ENCODE measurements at places on chromosomes 3 and 15.

DNA sequence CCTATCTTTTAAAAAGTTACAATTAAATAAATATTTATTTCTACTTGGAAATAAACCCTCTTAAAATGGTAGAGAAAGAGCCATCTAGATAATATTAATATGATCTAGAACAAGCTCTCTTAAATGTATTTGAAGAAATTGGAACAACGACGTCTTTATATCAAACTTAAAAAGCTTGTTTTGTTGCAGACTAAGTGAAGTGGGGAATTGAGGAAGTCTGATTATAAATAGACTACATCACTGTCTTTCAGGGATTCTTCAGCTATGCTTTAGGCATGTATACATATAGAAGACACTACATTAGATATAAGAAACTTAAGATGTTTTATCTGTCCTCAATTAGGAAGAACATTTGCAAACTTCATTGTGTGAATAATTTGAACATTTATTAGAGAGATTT lies 1.8 kb downstream of the BCHE start:
- no peak for DNase-seq

GRCh38 chr3:53287131-53287629 lies 31.4 kb upstream of the TKT start:
- DNase-seq: no peak

DNA sequence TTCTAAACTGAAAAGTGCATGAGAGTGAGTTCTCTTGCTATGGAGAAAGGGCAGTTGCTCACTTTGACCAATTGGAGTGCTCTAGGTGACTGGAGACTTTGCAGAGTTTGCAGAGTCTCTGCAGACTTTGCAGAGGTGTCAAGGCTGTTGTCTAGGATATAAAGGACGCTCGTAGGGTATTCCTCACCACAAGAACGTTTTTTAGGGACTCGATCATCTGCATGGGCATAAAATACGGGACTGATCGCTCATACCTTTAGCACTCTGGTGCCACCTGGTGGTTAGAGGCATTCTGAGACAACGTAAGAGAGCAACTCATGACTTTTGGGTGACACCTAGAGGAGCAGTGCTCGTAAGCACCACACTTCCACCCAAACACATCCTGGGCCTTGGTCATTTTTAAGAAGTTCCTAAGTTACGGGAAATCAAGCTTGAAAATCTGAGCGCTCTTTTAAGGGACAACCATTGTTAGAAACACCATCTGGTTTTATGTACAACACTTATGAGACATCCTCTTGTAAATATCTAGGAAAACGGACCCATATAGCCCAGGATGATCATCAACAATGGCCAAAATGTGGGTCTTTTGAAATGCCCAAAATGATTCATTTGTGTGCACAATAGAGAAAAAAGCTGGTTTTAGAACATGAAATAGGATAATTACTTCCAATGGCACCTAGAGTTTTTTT lies 51.6 kb upstream of the XCR1 start:
- DNase-seq: peak; percentile 99

GRCh38 chr3:40886660-40887425 lies 312.5 kb upstream of the CTNNB1 start:
- DNase-seq: no peak

DNA sequence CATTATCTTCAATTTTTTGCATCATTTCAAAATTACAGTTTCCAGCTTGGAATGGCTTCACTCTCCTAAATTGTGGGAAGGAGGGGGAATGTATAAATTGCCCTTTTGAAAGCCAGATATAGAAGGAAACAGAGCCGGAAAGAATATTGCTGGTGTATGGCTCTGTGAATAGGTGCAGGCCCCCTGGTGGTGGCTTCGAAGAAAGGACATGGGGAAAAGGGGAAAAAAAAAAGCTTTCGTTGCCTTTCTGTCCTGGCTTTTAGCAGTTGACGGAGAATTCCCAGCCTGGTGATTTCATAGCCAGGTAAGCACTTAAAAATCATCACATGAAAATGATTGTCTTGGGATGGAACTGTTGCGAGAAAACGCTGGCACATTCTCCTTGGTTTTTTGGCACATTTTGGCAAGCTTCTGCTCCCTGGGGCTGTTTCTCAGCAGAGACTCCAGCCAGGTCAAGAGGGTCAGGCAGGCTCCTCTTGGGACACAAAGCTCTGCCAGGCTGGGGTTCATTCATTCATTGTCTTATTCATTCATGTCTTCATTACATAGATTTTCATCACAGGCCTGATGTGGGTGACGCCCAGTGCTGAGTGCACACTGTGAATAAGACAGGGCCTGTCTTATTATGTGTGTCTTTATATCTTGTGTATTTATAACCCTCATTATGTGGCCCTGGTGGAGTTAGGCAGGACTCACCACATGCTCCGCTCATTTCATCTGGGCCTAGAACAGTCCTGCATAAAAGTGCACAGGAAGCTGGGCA lies 300.0 kb upstream of the TPM1 start:
- DNase-seq: no peak

GRCh38 chr3:107414325-107414964 lies 37.2 kb downstream of the CCDC54 start:
- no peak for DNase-seq

DNA sequence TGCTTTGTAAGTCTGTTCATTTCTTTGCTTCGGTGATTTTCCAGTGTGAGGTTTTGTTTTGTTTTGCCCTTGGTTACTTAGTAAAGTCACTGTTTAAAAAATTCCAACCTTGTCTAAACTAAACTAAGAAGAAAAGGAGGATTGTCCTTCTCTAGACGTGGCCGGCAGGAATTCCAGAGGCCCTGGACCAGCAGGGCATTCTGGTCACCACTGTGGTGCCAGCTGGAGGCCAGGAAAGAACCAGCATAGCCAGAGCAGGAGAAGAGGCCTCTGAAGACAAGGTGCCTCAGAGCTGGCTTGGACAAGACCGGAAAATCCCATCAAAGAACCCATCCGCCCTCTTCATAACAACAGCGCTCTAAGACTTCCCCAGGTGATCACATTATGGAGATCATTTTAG lies 8.2 kb downstream of the PLOD2 start:
- no peak for DNase-seq

- DNase-seq: peak; percentile 92
These were observed 59.9 kb downstream of the ZNF621 start for GRCh38 chr3:40584625-40585189.

DNA sequence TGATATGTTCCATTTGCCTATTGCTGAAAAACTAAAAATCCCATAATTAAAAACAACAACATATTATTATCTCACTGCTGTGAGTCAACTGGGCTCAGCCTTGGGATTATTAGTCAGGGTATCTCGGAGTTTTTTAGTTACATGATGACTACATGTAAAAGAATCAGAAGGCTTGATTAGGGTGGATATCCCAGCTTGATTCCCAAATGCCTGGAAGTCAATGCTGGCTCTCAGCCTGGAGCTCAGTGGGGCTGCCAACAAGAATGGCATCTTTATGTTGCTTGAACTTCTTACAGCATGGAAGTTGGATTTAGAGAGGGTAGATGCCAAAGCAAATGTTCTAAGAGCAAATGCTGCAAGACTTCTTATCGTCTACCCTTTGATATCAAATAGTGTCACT lies 278.5 kb downstream of the PLOD2 start:
- no peak for DNase-seq

- no peak for DNase-seq
These were observed 100.3 kb downstream of the MYLK start for GRCh38 chr3:123783811-123784210.

DNA sequence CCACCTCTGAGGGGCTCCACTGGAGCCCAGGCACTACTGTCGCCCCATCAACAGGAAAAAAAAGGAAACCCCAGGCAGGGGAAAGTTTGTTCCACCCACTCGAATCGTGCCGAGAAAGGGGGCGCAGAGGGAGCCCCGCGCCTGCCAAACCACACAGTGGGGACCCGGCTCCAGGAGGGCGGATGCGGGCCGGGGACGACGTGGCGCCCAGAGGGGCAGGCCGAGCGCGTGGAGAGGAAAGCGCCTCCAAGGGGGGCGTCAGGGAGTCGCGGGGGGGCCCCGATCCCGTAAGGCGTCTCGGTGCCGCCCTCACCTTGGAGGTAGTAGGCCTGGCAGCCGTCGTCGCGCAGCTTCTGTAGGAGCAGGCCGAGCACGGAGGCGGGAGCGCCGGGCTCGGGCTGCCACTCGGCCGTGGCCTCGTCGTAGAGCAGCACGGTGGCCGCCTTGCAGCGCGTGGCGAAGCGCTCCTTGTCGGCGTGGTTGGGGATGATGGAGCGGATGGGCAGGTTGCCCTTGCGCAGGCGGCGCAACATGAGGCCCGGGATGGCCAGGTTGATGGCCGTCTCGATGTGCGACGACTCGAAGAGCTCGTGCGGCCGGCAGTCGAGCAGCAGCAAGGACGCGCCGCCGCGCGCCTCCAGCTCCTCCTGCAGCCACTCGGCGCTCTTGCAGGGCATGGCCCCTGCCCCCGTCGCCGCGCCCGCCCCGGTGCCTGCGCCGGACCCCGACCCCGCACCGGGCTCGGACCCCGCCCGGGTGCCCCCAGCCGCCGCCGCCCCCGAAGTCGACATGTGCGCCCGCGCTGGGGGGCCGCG lies 627 bp downstream of the DUSP7 start:
- peak; percentile 75 for DNase-seq

DNA sequence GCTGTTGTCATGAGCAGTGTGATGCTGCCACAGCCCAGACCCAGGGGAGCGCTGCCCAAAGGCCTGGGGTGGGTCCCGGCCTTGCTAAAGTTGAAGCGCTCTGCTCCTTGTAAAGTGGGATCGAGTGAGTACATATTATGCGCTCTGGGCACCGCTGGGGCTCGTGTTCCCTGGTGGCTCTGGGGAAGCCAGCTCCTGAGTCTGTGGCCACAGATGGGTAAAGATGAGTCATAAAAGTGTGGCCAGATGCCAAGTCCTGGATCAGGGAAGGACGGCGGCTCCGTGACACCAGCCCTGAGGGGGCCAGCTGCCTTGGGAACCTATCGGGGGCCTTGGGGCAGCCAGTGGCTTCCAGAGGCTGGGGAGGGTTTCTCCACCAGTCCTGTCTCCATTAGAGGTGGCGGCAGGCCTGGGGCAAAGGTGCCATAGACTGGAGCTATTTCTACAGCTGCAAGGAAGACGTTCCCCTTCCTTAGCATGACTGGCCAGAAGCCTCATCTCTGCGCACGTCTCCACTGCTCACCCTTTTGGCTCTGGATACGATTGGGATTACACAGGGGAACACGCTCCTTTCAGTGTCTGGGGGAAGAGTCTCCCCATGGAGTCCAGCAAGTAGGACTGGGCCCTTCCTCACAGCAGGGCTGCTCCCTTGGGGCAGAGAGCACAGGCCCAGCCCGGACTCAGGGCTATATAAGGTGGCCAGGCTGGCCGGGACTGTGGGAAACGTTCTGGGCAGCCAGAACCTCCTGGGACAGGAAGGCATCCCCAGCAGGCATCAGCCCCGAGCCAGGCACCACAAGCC lies 1.2 kb upstream of the ITIH4 start:
- DNase-seq: peak; percentile 60

- no peak for DNase-seq
These were observed 81.6 kb upstream of the HERC1 start for GRCh38 chr15:63915209-63915872.

- DNase-seq: no peak
These were observed 252.7 kb downstream of the EPHA3 start for GRCh38 chr3:89360156-89360555.

DNA sequence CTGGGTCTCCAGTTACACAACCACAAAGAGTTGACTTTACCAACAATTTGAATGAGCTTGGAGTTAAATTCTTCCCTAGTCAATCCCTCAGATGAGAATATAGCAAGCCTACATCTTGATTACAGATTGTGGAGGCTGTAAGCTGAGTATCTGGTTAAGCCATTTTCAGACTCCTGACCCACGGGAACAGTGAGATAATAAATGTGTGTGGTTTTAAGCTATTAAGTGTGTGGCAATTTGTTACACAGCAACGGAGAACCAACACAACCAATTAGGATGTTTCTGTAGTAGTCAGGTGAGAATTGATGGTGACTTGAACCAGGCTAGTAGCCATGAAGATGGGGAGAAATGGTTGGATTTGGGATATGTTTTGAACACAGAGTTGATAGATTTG lies 37.7 kb upstream of the SLC4A7 start:
- DNase-seq: no peak

DNA sequence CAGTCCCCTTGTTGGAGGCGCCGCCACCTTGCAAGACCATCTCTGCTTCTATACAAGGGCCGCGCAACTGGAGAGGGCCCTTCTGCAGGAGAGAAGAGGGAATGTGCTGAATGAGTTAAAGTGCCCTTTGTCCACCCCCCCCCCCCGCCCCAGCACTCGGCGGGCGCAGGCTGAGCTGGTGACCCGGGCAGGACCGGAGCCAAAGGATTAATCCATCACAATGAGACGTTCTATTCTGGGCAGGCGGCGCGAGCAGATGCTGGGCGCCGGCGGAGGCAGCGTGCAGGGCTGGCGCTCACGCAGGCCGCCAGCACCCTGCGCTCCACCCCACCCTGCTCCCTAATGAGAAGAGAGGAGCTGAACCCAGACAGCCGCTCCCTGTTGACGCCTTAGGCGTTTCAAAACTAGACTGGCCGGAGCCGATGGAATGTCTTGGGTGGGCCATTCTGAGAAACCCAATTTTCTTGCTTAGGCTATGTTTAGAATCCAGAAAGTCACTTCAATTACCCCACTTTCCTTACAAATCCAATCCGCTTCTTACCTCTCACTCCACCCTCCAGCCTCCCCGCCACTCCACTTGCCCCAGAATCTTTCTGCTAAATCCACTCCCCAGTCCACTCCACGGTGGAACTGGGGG lies 32.9 kb downstream of the GJD2 start:
- DNase-seq: no peak

DNA sequence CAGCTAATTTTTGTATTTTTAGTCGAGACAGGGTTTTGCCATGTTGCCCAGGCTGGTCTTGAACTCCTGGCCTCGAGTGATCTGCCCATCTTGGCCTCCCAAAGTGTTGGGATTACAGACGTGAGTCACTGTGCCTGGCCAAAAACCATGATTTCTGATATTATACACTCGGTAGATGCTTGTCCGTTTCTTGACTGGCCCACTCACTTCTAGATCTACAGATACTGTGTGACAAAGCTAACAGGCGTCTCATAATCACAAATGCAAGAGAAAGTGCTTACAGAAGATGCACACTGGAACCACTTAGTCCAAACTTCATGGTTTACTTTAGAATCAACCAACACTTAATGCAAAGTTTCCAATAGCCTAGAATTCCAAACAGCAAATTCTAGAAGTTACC lies 8.4 kb downstream of the PROK2 start:
- DNase-seq: no peak

GRCh38 chr3:133469140-133469731 lies 69.4 kb downstream of the BFSP2 start:
- DNase-seq: no peak

Measured in Peyer's patch (tissue), 4 donors.